ENCODE measurements at places on chromosomes 2 and 18.

DNA sequence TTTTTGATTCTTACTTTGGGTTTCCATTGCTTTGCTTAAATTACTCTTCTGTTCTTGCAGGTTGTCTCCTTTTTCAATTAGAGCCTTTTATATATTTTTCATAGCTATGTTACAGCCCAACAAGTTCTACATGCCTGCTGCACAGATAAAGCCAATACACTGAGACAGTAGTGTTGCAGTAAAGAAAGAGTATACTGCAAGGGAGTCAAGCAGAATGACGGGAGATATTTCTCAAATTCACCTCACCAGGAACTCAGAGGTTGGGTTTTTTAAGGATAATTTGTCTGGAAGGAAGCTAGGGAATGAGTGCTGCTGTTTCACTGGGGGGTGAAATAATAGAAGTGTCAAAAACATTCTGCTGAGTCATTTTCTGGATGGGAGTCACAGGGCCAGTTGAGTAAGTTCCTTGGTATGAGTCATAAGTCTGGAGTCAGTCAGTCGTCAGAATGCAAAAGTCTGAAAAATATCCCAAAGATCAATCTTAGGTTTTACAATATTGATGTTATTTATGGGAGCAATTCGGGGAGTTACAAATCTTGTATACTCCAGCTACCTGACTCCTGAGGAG lies 193.0 kb upstream of the RGPD4 start:
- DNase-seq = no peak

- DNase-seq = no peak
Observed at GRCh38 chr2:8433390-8433789, 248.5 kb upstream of the ID2 start.

- no peak for DNase-seq
Observed at GRCh38 chr2:107932979-107933378, 53.3 kb upstream of the SLC5A7 start.

GRCh38 chr2:106106622-106107508 lies 87.2 kb downstream of the UXS1 start:
- DNase-seq = no peak

GRCh38 chr18:3286159-3286558 lies 24.2 kb downstream of the MYL12B start:
- DNase-seq = no peak

GRCh38 chr18:4842287-4842686 lies 354.8 kb downstream of the AKAIN1 start:
- no peak for DNase-seq

DNA sequence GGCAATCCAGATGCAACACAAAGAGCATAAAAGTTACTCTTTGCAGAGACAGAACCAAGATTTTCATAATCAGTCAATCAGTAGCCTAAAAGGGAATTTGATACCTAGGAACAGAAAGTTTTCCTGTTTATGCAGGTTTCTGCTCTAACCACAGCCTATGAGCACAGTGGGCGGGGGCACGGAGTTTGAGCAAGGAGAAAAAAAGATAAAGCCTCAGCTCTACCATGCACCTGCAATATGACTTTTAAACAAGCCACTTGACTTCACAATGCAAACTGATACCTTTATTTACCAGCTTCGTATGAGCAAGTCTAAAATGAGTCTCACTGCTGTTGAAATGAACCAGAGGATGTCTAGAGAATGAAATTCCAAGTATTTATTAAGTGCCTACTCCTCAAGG lies 5.6 kb upstream of the LRATD1 start:
- no peak for DNase-seq

GRCh38 chr2:37637985-37638384 lies 33.5 kb downstream of the CDC42EP3 start:
- DNase-seq = no peak

- no peak for DNase-seq
Observed at GRCh38 chr2:70475266-70475665, 78.4 kb downstream of the TGFA start.

Measured in activated T-helper 1 cell treated with Interleukin-2 at 50 U/mL for 16 hours (primary cell).